ENCODE measurements at places on chromosomes 5 and 9.

GRCh38 chr5:107501965-107502675, 168.6 kb downstream of the EFNA5 start:
- no peak for DNase-seq

DNA sequence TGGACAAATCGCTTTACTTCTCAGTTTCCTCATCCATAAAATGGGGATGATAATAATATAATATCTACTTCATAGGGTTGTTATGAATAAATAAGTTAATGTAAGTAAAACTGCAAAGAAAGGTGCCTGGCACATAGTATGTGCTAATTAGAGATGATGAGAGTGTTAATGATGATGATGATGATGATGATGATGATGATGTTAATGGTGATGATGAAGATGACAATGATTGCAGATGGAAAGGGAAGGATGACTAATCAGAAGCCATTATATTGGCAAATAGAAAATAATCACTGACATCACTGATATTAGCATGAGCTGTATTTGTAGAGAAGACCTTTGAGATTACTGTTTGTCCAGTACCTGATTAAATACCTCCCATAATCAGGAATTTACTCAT, 20.6 kb downstream of the RAD1 start:
- no peak for DNase-seq

DNA sequence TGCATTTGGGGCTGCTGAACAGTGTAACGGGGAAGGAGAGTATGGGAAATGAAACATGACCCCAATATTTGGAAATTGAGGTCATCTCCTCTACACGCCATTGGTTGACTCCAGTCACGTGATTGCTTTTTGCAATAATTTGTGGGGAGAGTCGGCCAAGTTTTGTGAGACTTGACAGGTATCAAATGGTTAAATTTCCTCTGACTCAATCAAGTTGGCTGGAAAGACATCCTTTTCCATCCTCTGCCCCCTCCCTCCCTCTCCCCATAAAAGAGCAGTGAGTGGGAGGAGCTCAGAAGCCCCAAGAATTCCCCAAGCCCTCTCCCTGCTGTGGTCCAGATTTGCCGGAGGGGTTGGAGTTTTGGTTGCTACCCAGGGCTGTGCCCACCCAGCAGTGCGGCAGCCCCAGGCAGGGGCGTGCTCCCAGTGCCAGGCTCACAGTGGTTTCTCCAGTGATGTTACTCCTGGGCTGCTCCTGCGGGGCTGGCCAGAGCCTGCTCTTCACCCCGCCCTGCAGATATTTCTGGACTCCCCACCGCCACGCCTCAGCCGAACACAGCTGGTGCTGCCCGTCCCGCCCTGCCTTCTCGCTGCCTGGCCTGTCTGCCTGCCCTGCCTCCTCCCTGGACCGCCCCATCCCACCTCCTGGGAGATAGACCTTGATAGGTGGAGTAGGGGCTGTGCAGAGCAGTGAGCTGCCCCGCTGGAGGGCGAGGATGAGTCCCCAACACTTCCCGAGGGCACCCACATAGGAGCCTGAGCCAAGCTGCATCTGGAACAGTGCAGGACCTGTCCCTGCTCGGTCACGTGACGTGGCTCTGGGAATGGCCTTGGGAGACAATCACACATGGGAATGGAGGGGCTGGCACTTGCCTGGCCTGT, 3.4 kb downstream of the COL5A1 start:
- peak; percentile 93 for DNase-seq

- no peak for DNase-seq
These were observed 8.7 kb downstream of the PDLIM4 start for GRCh38 chr5:132266031-132266835.

DNA sequence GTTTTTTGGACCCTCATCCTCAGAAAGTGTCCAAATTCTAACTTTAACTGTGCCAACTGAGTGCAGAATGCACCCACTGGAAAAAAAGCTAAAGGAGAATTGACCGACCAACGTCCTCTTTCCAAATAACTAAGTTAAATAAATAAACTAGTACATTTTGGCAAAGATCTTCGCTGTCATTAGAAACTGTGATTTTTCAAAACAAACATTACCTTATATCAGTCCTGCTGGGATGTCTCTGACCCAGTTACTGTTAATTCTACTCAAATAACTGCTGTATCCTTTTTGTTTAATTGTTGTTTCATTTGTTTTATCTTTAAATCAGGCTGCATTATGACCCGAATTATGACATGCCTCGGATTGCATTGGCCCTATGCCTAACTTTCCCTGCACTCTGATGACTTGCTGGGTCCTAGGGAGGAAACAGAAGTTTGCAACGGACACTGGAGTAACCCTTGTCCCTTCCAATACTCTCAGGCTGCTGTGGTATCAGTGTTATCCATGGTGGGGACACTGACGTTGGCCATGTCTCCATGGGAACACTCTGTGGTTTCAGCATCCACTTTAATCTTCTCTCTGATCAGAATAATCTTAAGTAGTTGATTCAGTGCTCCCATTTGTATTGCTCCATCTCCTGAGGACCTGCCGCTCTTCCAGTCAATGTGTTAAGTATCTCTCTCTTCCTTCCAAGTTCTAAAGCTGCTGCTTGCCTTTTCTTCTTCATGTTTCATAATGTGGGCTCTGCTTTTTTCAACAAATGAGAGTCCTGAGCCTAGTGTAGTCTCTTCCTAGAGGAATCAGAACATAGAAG, 11.1 kb upstream of the IFNA5 start:
- no peak for DNase-seq

GRCh38 chr9:1048811-1049210, 1.3 kb upstream of the DMRT2 start:
- no peak for DNase-seq

DNA sequence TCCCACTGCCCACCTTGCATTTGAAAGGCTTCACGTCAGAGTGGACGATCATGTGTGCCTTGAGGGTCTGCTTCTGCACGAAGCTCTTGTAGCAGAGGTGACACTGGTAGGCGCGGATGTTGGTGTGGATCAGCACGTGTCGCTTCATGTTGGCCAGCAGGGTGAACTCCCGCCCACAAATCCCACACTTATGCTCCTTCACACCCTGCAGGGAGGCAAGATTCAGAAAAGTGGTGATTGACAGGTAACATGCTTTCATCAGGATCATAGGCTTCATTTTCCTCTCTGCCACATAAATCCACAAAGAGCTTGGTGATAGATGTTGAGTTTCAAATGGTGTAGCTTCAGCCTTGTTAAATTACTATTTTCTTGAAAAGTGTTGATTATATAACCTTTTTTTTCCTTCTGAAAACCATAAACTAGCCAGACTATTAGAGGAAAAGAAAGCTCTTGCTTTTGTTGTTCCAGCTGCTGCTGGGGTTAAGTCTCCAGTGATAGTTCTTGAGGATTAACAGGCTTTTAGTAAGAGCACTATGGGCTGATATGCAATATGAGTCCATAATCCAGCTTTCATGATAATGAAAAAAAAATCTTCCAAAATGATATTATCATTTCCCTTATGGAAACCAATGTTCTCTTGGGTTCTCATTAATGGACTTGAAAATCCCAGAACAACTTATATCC, 50.7 kb downstream of the ZNF366 start:
- no peak for DNase-seq

DNA sequence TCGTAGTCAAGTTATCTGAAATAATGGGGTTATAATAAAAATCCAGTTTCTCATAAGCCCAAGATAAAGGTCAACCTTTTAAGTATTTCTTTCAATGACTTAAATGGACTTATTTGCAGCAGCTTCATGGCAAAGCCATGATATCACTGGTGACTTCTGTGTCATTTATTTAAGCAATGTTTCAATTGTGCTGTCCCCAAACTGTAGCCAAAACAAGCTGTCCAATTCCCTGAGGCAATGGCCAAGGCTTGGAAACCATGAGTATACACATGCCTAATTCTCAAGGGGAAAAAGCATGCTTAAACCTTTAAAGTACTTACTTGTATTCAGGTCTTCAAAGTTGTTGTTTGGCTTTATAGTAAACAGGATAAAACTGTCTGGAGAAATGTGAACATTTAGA, 376.4 kb upstream of the TNC start:
- DNase-seq = no peak

DNA sequence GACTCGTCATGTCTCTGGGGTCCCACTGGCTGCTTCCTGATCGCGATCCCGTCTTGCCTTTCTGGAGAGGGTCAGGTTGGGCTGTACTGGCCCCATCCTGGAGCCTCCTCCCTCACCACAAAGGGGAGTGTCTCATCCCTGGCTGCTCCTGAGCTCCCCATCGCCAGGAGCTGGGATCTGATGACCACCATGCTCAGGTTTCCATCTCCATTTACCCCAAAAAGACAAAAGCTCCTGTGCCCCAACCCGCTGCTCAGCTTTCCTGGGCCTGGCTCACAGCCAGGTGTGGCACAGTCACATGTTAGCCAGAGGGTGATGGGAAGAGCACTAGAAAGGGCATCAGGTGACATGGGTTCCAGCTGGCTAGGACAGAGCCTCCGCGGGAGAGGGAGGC, 47.3 kb upstream of the CDKN2AIPNL start:
- DNase-seq = no peak

- DNase-seq = no peak
These were observed 3.9 kb downstream of the GPRIN1 start for GRCh38 chr5:176606032-176606431.

- peak; percentile 84 for DNase-seq
These were observed 75.5 kb downstream of the KLHL3 start for GRCh38 chr5:137660349-137660817.

GRCh38 chr9:73153793-73154227, 2.1 kb downstream of the ANXA1 start:
- no peak for DNase-seq

GRCh38 chr5:37772255-37772654, 67.6 kb downstream of the GDNF start:
- no peak for DNase-seq

GRCh38 chr5:174571662-174572397, 152.6 kb upstream of the MSX2 start:
- DNase-seq = no peak

DNA sequence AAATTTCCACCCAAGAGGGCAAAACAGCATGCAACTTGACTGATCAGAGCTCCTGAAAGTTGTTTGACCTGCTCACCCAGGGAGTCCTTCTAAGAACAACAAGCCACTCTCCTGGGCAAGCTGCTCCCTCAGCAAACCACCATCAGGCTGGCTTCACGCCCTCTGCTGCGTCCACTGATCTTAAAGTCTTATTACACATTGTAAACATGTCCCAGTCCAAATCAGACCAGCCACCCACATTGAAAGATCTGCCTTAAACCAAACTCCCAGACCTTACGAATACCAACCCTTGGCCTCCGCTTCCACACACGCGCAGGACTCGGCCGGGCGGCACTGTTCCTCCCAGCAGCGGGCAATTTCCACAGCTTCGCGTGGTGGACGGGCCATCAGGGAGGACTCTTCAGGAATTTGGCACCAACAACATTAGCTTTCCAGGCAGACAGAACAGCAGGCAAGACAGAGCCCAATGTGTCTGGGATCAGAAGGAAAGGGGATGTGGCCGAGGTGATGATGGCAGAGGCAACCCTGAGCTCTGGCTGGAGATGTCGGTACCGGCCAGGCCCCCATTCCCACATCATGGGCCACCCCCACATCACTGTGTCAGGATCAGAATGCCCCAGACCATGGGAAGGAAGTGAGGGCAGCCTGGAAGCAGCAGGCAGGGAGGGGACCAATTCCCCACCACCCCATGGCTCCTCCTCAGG, 56.8 kb downstream of the SEMA4D start:
- DNase-seq = no peak

- DNase-seq = no peak
These were observed 94.6 kb downstream of the SEMA6A start for GRCh38 chr5:116479776-116480675.

GRCh38 chr9:108703429-108703828, 152.4 kb downstream of the ACTL7B start:
- DNase-seq = no peak

- peak; percentile 66 for DNase-seq
These were observed 22.5 kb downstream of the AQP7 start for GRCh38 chr9:33379666-33380389.

DNA sequence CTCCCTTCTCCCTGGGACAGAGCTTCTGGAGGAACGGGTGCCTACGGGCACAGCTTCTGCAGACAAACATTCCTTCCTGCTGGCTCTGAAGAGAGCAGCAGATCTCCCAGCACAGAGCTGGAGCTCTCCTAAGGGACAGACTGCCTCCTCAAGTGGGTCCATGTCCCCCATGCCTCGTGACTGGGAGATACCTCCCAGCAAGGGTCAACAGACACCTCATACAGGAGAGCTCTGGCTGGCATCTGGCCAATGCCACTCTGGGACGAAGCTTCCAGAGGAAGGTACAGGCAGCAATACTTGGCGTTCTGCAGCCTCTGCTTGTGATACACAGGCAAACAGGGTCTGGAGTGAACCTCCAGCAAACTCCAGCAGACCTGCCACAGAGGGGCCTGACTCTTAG, 227.9 kb downstream of the SPATA31D1 start:
- no peak for DNase-seq
